Activated T-cell treated with anti-CD3 and anti-CD28 coated beads, Interleukin-2, amount 50 U/mL, for 72 hours (primary cell): ENCODE measurements at places on chromosomes 6 and 20. TPM values are rescaled to one million over a fixed set of nuclear protein-coding genes. Genes with fewer than 3 reads are reported as not detected.

GRCh38 chr6:56223995-56224394 is 23.4 kb downstream of the COL21A1 start:
- no peak for DNase-seq

GRCh38 chr6:91718198-91718597 is 1131.3 kb upstream of the MAP3K7 start:
- no peak for DNase-seq

DNA sequence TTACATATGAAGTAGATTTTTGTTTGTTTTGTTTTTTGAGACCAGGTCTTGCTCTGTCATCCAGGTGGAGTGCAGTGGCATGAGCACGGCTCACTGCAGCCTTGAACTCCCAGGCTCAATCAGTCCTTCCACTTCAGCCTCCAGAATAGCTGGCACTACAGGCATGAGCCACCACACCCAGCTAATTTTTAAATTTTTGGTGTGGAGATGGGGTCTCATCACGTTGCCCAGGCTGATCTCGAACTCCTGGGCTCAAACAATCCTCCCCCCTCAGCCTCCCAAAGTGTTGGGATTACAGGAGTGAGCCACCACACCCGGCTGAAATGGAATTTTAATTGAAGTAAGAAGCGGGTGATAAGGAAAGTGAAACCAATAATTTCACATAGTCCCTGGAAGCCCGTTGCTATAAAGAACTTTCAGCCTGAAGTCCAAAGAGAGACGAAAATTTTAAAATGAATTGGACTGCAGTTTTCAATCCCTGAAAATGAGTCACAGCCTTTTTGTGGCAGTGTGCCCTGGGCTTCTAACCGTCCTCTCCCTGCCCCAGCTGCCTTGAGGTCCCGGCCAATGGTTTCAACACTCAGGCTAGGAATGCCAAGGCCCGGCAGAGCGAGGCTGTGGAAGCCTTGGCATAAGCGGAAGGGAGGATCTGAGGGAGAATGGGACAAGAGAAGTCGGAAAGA is 757 bp downstream of the RAET1E start:
- no peak for DNase-seq

DNA sequence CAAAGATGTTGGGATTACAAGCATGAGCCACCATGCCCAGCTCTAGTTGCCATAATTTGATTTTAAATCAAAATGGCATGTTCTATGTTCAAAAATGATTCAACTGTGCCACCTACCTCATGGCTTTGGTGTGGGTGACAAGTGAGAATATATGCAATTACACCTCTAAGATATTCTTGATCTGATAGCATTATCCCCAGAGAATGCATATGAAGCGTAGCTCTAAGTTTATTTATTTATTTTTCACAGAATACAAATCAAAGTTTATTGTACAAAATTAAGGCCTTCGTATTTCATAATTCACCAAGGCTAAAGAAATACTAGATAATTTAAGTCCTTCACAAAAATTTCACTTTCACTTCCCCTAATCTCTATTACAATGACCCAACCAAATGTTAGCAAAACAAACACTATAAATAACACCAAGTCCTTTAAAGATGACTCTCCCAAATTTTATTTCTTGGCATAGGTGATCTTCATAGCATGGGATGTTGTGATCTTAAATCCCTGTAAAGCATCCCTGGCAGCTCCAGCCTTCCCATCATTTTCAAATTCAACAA is 205.9 kb upstream of the TAB2 start:
- no peak for DNase-seq

ABRACL gene
- 82.7 TPM for total RNA-seq
